Kidney (tissue), 22 donors: ENCODE measurements at places on chromosomes 12 and 14. TPM values are rescaled to one million over a fixed set of nuclear protein-coding genes. Genes with fewer than 3 reads are reported as not detected.

- H3K27ac ChIP-seq, result no peak overlapping the region
- DNase-seq, result no peak
- H3K4me3 ChIP-seq, result no peak overlapping the region
- H3K4me1 ChIP-seq, result peaks cover 13% of the 10 kb centered on the region
Measured at GRCh38 chr12:79424109-79424721, 266.5 kb downstream of the PAWR start.

GRCh38 chr12:90896164-90896563 lies 58.8 kb downstream of the CCER1 start:
- no peaks in the 10 kb centered on the region for H3K36me3 ChIP-seq
- no peaks in the 10 kb centered on the region for H3K27me3 ChIP-seq
- no peak overlapping the region for H3K4me3 ChIP-seq
- no peaks in the 10 kb centered on the region for H3K4me1 ChIP-seq
- no peak overlapping the region for H3K27ac ChIP-seq
- no peak for DNase-seq

GRCh38 chr12:21301-22189 lies 45.0 kb upstream of the IQSEC3 start:
- peaks cover 16% of the 10 kb centered on the region for H3K36me3 ChIP-seq
- no peaks in the 10 kb centered on the region for H3K27me3 ChIP-seq
- H3K4me1 ChIP-seq, result no peaks in the 10 kb centered on the region
- H3K4me3 ChIP-seq, result no peak overlapping the region
- no peak overlapping the region for H3K27ac ChIP-seq

- no peaks in the 10 kb centered on the region for H3K36me3 ChIP-seq
- H3K4me3 ChIP-seq, result no peak overlapping the region
- no peak for DNase-seq
- H3K27ac ChIP-seq, result no peak overlapping the region
- no peaks in the 10 kb centered on the region for H3K4me1 ChIP-seq
- H3K27me3 ChIP-seq, result no peaks in the 10 kb centered on the region
Measured at GRCh38 chr12:71546322-71546861, 106.8 kb downstream of the LGR5 start.

GRCh38 chr12:57613427-57614109 lies 2.3 kb downstream of the ARHGEF25 start:
- no peak overlapping the region for H3K4me3 ChIP-seq
- H3K27me3 ChIP-seq, result no peaks in the 10 kb centered on the region
- no peaks in the 10 kb centered on the region for H3K36me3 ChIP-seq
- H3K4me1 ChIP-seq, result peaks cover 2% of the 10 kb centered on the region
- DNase-seq, result no peak
- no peak overlapping the region for H3K27ac ChIP-seq

GRCh38 chr14:59601056-59601455 lies 24.4 kb upstream of the CCDC175 start:
- no peaks in the 10 kb centered on the region for H3K36me3 ChIP-seq
- no peak overlapping the region for H3K27ac ChIP-seq
- H3K4me1 ChIP-seq, result no peaks in the 10 kb centered on the region
- H3K27me3 ChIP-seq, result no peaks in the 10 kb centered on the region
- no peak for DNase-seq

DNA sequence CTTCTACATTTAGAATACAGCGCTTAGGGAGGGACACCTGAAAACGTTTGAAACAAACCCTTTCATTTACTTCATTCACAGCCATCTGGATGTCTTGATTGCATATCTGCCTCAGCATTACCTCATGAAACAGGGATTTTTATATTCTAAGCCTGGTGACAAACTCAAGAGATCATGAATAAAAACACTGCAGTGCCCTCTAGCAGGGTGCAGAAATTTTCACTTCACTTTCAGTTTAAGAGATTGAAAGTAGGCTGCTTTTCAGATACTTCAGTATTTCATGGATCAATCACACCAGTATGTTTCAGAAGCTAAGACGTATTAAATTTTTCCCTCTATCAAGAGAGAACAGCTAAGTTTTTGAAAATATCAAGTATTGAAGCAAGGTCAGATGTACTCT lies 467.8 kb downstream of the MDGA2 start:
- peak; percentile 7 for DNase-seq
- no peak overlapping the region for H3K4me3 ChIP-seq
- no peaks in the 10 kb centered on the region for H3K27me3 ChIP-seq
- H3K36me3 ChIP-seq, result no peaks in the 10 kb centered on the region
- no peak overlapping the region for H3K27ac ChIP-seq
- H3K4me1 ChIP-seq, result no peaks in the 10 kb centered on the region

DNA sequence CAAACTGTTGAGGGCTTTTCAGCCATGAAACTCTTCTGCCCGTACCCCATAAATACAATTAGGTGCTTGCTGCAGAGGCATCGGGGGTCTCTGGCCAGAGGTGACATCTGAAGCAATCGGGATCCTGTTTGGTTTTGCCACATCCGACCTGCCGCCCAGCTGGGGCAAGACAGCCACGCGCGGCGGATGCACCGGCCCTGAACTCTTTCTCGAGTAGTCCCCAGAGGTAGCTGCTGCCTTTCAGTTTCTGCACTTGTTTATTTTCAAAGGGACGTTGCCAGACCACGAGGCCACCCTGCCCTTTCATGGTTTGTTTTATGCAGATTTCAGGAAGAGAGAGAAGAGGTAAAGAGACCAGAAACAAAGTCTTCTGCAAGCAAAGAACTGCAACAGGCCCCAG lies 10.6 kb upstream of the MLXIP start:
- no peak overlapping the region for H3K4me3 ChIP-seq
- no peaks in the 10 kb centered on the region for H3K36me3 ChIP-seq
- DNase-seq, result peak; percentile 29
- H3K4me1 ChIP-seq, result peaks cover 7% of the 10 kb centered on the region
- no peaks in the 10 kb centered on the region for H3K27me3 ChIP-seq

- DNase-seq, result no peak
- no peaks in the 10 kb centered on the region for H3K4me1 ChIP-seq
- no peak overlapping the region for H3K27ac ChIP-seq
- H3K4me3 ChIP-seq, result no peak overlapping the region
Measured at GRCh38 chr14:91284146-91284790, 39.8 kb upstream of the GPR68 start.

The NAV3 gene
- total RNA-seq, result 4.5 TPM

The PTPRO gene
- 4.6 TPM for total RNA-seq

The PTCSC3 gene
- total RNA-seq, result not detected

The BCL7A gene
- total RNA-seq, result 22.7 TPM

The MIA2 gene
- 65.6 TPM for total RNA-seq

The CPNE6 gene
- total RNA-seq, result 0.19 TPM
